ENCODE measurements at places on chromosomes 4 and X.

DNA sequence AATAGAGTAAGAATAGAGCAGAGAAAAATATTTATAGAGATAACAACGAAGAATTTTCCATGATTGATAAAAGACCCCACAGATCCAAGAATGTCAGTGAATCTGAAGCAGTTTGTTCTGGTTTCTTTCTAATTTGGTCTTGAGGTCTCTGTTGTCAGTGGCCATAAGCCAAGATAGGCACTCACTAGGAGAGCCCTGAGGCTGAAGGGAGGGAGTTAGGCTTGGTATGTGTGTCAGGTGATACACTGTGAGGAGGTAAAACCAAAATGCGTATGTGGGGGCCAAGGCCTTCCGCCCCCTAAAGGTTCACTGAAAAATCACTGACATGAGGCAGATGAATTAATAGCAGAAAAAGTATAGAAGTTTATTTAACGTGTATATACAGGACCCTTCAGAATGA lies 382.3 kb upstream of the HTR2C start:
- no peak for DNase-seq

DNA sequence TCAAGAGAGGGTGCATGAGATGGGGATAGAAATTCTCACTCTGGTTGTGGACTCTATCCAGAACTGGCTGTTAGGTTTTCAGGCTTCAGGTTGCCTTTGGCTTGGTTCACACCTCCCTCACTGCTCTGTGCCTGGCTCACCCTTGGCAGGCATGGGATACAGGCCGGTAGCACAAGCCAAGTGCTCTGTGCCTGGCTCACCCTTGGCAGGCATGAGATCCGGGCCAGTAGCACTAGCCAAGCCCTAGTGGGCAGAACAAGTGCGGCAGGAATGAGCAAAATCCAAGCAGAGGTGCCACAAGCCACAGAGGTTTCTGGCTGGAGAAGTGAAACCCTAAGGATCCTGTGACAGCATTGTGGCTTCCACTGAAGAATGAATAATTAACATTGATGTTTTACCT lies 1642.3 kb downstream of the C4orf33 start:
- no peak for DNase-seq

DNA sequence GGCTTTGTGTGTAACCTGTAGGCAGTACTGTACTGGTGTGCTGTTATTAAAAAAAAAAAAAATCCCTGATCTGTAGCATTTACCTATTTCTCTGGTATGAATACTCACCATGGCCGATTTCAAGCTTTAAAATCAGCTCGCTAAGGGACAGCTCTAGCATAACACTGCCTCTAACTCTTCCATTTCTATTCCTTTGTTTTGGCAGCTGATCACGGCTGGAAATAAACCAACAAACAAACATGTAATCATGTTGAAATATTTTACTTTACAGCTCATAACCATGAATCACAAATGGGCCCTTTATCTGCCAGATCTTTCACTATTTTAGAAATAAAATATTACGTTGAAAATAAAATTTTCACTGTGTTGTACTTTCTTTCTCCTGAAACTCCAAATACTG lies 60.5 kb upstream of the IL15 start:
- DNase-seq: no peak

- no peak for DNase-seq
Observed at GRCh38 chr4:123555233-123555806, 158.7 kb downstream of the SPRY1 start.

Data from activated CD4-positive, CD25-positive, alpha-beta regulatory T cell treated with anti-CD3 and anti-CD28 coated beads, Interleukin-2, amount 50 U/mL, for 72 hours (primary cell).